ENCODE measurements at places on chromosomes 3 and 15.

DNA sequence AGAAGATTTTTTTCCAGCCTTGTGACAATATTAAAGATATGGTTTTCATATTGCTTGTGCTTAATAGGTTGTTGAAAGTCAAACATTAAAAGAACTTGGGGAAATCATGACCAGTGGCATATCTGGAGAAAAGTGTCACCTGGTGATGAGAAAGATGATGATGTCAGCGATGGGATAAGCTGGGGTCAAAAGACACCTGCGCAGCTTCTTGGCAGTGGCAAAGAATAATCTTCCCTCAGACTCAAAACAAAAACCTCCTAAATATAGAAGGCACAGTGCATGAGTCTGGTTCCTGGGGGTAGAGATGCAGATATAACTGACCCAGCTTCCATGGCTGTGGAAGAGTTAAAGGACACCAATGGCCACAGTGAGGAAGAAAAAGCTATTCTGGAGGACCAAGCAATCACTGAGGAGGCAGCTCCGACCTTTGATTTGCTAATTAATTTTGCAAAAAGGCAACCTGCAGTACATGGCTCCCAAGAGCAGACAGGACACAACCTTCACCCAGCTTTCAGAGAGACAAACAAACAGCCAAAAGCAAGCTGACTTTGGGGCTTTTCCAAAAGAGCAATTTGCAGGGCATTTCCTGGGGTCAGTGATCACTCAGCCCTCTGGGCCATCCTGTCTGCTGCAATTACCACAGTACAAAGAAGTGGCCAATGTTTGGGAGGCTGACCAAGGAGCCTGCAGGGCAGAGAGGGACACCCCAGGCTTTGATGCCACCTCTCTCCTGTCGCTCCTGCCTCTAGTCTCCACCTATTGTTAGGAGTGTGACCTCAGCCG, 17.6 kb upstream of the SEMA5B start:
- no peak for DNase-seq

- DNase-seq = no peak
Observed at GRCh38 chr3:156631323-156631722, 43.1 kb upstream of the TIPARP start.

DNA sequence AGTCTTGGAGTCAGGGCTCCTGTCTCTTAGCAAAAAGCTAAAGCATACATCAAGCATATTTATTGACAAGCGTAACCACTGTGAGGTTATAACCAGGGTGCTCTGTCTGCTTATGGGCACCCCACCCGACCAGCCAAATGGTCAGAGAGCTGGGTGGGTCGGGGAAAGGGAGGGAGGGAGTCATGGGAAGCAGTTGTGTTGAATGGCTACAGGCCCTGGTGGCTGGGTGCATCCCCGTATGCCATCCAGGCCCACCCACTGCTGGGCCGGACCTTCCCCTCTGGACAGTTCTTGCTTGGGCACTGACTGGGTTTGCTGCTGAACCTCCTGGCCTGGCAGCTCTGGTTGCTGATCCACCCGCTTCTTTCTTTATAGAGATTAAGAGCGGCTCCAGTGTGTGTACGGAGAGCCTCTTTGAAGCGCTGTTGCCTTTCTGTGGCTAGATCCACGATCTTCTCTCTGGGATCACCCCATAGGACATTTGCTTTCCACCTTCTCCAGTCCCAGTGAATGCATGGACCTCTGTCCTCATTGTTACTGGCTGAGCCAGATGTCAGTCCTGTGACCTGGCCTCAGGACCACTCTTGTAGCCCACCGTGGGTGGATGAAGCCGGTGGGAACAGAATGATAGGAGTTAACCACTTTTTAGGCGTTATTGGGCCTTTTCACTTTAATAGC, 59.6 kb downstream of the SMAD3 start:
- no peak for DNase-seq

DNA sequence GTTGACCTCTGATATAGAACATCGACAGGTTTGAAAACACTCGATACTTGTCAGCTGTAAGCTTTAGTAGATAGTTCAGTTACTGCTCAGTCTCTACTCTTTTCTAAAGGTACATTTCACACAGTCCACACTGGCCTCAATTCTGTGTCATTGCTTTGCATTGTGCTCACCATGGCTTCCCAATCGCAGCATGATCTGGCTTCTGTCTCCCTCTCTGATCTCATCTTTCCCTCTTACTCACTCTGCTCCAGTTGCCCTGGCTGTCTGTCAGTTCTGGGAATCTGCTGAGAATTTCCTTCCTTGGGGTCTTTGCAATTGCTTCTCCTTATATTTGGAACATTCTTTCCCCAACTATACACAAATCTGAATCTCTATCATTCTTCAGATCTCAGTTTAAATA, 80.6 kb downstream of the GTF2E1 start:
- DNase-seq = no peak

DNA sequence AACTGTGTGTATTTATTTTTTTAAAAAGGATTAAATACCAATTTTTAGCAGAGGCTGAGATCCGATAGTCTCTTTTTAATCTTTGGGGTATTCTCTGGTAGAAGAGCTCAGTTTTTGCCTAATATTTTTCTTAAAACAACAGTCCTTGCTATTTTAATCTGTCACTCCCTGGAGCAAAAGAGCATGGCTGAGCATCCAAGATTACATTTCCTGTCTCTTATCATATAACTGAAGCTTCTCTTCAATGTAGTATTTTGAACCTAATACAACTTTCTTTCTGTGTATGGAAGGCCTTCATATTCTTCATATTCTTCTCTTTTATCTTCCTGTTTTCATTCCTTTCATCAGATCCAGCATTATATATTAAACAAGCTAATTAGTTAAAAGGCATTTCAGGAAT, 293.7 kb downstream of the NSUN3 start:
- no peak for DNase-seq

DNA sequence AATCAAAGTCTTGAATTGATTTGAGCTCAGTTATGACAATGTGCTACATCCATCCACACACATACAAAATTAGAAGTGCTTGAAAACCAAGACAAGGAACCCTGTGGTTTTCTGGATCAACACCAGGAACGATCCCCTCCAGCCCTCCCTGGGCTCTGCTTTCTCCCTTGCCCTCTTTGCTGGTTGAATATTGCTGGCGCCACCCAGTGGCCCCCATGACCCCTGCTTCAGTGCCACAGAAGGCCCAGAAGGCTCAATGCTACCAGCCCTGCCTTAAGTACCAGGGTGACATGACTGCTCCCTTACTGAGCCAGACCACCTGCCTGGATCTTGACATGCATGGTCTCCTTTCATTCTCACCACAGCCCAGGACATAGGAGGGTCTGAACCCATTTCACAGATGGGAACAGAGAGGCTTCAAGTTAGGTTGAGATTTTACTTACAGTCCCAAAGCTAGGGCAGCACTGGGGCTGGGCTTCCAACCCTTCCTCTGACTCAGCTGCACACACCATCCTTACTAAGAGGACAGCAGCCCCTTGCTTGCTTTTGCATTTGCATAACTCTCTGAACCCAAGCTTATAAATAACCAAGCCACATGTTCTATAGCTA, 15.0 kb downstream of the IL12A start:
- DNase-seq = no peak

DNA sequence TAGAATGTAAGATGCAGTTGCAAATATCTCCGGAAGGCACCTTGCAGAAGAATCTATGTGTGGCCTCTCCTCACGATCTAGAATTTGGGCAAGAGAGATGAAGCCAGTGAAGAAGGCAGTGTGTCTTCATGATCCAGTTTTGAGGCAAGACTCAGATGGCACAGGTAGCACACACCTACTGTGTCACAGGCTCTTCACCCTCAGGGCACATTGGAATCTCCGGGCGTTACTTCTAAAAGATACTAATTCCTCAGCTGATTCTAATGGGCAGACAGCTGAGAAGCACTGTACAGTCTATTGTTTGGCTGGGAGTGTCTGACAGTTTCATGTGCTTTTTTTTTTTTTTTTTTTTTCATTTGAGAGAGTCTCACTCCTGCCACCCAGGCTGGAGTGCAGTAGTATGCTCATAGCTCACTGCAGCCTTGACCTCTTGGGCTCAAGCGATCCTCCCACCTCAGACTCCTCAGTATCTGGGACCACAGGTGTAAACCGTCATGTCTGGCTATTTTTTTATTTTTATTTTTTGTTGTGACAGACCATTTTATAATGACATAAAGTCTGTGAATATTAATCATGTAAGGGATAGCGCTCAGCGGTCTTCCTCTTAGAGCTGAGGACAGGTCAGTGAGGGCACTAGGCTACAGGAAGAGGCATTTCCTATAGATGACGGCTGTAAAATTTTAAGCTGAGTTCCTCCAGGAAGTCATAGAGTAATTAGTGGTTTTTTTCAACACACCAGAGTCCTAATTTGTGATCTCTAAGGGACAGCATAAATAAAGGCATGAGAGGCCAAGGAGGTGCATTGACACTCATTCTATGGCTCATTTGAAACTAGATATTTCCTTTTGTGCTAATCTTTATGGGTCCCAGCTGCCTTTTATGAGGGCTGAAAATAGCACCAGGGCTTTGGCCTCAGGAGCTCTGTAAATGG, 4.0 kb downstream of the C3orf52 start:
- DNase-seq = no peak

GRCh38 chr3:178083906-178084866, 452.1 kb upstream of the KCNMB2 start:
- no peak for DNase-seq

DNA sequence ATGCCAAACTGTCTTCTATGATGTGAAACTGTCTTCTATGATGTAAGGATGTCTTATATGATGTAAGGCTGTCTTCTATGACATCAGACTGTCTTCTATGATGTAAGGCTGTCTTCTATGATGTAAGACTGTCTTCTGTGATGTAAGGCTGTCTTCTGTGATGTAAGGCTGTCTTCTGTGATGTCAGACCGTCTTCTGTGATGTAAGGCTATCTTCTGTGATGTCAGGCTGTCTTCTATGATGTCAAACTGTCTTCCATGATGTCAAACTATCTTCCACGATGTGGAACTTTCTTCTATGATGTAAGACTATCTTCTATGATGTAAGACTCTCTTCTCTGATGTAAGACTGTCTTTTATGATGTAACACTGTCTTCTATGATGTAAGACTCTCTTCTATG, 27.9 kb downstream of the MGLL start:
- DNase-seq = no peak

GRCh38 chr3:123587401-123587800, 2.5 kb upstream of the HACD2 start:
- no peak for DNase-seq

DNA sequence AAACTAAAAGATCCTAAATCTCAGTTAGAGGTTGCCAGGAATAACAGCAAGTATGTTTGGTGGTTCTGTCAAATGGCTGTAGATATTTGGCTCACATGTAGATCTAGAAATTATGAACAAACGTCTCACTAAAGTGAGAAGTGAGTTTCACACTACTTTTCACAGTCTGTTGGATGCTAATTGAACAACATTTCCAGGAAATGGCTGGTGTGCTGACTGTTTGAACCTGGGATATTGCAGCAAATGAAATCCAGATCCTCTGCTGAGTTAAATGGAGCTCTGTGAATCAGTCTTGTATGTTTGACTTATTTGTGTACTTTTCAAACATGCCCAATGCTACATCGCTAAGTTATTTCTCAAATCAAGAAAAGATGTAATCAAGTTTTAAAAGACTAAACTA, 21.3 kb upstream of the RSL24D1 start:
- no peak for DNase-seq
